Posterior vena cava (tissue), 2 donors: ENCODE measurements at places on chromosomes 5 and 9. TPM values are rescaled to one million over a fixed set of nuclear protein-coding genes. Genes with fewer than 3 reads are reported as not detected.

DNA sequence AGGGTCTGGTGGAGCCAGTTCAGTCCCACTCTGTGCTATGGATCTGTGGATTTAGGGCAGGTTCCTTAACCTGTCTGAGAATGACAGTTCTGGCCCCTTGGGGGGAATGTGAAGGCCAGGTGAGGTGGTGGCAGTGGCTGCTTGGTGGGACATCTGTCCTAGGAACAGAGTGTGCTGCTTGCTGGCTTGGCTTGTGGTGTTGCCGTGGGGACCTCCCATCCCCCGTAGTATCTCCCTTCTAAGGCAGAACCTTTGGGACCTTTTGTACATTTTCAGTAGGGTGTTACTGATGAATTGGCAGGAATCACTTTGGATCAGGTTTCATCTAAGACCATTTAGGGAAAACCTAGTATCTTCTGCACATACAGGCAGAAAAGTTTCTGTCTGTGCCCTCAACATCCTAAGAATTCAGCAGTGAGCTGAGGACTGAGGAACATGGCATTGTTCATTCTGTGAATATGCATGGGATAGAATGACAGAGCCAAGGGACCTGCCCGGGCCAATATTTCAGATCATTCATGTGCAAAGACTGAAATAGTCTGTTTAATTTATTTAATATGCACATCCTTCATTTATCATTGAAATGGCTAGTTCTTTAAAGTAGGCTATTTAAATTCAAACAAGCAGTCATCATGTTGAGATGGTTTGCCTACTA is 64.6 kb downstream of the WNK2 start:
- no peak for DNase-seq

DNA sequence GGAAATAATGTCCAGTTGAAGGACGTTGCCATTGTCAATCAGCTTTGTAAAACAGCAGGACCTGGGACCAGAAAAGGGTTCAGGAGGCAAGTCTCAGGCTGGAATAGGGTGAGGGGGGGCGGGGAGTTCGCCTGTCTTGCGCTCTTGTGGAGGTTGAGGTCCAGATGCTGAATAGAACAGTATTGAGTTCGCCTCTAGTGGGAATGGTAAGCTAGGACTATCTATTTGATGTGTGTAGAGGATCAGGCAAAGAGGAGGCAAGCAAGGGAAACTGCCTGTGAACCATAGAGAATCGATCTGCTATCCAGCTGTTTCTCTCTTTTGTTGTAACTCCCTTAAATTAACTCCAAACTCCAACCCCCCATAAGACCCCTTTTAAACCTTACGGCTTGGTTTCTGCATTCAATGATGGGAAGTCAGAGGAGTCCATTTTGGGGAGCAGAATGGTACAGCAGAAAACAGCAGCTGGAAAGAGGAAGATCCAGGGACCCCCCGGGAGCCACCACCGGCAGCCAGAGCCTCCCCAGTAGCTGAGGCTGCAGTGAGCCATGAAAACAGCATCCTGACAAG is 133.7 kb downstream of the SLC28A3 start:
- DNase-seq, result no peak

- no peak for DNase-seq
These were observed 15.1 kb downstream of the DROSHA start for GRCh38 chr5:31516802-31517201.

GRCh38 chr9:20441711-20442423 is 180.4 kb downstream of the MLLT3 start:
- DNase-seq, result no peak

Gene OR2K2
- total RNA-seq, result not detected

DNA sequence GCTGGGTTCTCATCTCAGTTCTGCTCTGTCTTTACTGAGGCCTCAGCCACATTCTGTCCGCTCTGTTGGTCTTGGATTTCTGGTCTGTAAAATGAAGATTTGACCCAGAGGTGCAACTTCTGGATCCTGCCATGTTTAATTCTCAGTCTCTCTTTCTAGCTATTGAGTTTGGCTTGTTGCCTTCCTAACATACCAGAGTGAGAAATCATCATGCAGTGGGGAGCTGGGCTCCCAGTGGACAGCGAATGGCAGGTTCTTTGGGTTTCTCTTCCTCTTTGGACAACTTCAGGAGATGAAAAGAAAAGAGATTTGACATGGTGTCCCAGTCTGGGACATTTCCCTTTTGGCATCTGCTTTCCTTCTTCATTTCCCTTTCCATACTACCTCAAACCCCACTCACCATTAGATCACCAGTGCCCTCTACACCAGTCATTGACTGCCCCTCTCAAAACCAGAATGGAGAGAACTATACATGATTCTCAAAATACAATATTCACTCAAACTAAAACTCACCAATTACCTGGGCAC is 334.7 kb downstream of the ACTL7B start:
- DNase-seq, result no peak

DNA sequence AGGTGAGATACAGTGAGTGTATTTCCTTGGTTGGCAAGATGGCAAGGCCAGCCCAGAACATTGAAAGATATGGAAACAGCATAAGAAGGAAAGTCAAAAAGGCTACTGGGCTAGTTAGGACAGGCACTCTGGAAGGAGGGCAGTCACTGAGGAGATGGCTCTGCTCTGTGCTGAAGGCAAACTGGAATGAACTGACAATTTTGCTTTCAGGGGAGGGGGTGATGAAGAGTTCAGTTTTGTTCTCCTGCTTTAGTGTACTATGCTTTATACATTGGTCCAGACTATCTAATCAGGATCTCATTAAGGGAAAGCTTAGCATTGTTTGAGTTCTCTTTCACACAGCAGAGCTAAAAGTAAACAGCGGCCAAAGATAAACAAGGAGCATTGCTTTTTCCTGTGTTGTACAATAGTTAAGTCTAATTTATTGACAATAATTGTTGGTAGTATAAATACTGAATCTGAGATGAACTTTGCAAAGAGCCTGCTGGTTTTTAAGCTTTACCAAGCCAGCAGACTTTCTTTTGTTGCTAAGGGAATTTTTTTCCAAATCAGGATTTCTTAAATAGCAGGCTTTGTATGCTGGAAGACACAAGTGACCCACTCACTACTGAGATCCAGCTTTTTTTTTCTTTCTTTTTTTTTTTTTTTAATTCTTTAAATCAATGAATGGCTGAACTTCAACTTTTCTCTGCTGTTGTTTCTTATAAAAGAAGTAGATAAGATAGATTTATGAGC is 355.5 kb downstream of the ARRDC3 start:
- no peak for DNase-seq

DNA sequence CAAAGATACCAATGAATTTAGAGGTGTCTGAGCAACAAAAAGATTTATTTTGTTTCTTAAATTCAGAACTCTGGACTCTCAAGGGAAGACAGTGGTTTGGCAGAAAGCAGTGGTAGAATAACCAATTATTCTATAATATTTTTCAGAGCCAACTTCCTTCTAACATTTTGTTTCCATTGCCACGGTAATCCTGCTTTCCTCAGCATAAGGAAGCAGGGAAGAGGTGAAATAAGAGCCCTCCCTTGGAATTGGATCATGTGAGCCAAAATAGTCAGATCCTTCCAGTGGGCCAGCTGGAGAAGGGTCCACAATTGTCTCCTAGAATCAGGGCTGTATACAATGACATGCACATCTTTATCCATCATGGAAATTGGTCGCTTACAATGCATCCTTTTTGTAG is 130.0 kb upstream of the MAP1B start:
- DNase-seq, result no peak

Gene EQTN
- not detected for total RNA-seq

- DNase-seq, result no peak
These were observed 7.1 kb upstream of the HAND1 start for GRCh38 chr5:154485096-154485491.

Gene SPAAR
- total RNA-seq, result 4.0 TPM

GRCh38 chr9:6096821-6097220 is 81.4 kb upstream of the RANBP6 start:
- DNase-seq, result no peak

- DNase-seq, result no peak
These were observed 264.6 kb downstream of the NR3C1 start for GRCh38 chr5:143138839-143139238.

- peak; percentile 58 for DNase-seq
These were observed 12.4 kb upstream of the IL17B start for GRCh38 chr5:149391524-149391923.

DNA sequence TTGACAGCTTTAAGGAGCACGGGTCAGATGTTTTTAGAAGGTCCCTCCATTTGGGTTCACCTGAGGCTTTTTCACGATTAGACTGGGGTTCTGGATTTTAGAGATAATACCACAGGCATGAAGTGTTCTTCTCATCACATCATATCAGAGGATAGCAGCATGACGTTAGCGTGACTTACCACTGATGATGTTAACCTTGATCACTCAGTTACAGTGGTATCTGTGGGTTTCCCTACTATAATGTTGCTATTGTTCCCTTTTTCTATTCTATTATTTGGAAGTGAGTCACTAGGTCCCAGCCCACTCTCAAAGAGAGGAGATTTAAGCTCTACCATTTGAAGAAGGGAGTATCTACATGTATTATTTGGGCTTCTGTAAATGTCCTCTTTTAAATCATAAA is 300.0 kb downstream of the MAST4 start:
- no peak for DNase-seq

- no peak for DNase-seq
These were observed 15.4 kb downstream of the REEP5 start for GRCh38 chr5:112906637-112907036.

GRCh38 chr9:131994364-131995125 is 85.1 kb downstream of the MED27 start:
- no peak for DNase-seq

- DNase-seq, result no peak
These were observed 64.1 kb downstream of the PJA2 start for GRCh38 chr5:109345699-109346098.

Gene SLC6A3
- total RNA-seq, result 0.19 TPM

DNA sequence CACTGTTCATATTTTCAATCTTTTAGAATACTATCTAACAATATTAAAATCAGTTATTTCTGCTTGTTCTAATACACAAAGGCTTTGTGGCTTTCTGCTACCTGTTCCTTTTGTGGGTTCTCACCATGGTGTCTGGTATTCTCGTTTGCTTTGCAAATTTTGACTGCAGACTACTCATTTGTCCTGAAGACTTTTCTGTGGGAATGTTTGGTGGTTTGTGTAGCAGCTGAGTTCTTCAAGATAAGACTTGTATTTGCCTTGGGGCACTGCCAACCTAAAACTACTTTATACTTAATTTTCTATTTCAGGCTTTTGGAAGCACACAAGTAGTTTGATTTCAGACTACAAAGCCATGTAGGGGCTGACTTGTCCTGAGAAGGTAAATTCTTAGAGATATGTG is 11.1 kb downstream of the IL33 start:
- no peak for DNase-seq

- no peak for DNase-seq
These were observed 15.7 kb upstream of the SLC1A3 start for GRCh38 chr5:36590513-36591286.

Gene NXNL2
- 1.00 TPM for total RNA-seq

DNA sequence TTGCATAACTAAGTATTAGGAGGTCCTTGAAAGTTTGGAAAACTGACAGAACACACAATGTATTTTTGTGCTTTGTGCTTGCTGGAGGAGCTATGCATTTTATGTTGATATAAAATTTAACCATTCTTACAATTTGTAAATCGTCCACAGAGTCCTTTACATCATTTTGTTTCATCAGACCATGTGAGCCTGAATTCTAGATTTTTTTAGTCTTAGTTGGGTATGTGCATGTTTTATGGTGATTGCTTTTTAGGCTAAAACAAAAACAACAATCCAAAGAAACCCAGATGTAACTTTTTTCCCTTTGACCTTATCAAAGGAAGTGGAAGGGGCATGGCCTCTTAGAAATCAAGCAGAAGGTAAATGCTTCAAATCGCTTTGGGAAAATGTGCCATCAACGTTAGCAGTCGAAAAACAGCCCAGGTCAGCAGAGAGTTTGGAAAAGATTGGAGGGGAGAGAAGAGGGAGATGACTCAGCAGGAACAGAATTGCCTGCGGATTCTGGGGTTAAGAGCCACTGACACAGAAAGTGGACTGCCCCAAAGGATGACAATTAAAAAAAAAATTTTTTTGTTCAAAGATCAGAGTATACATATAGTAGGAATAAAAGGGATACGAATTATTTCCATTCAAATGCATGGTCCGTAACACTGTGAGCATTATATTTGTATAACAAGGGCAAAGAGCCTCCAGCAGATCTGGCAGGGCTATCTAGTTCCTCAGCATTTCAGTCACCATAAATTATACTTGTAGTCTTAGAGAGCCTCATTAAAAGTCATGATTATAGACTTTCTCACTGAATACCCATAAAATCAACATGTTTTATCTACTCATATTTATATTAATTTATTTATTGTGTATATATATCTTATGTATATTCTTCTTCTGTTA is 253.5 kb upstream of the HAPLN1 start:
- no peak for DNase-seq

DNA sequence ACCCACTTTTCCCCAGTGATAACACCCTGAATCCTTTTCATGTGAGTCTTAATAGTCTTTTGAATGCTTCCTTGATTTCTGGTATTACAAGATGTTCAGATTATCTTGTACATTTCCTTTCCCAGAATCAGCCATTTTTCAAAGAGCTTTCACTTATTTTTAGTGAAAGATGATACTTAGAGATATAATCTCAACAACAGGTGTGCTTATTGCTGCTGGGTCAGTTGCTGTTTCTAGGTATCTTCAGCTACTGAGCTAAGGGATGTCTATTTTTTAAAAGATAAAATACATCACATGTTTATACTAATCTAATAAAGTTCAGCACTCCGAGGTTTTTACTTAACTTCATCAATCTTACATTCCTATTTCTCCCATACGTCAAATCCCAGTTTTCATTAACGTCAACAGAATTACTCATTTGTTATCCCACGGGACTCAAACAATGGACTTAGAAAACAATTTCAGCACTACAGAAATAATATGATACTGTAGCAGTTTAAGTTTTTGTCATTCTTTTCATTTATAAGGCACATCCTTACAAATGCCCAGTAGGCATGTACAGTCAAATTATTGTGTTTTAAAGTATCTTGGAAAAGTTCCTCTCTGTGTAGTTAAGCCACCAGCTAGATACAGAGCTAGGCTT is 9.0 kb downstream of the PCDHAC1 start:
- DNase-seq, result no peak

Gene NMUR2
- total RNA-seq, result not detected

DNA sequence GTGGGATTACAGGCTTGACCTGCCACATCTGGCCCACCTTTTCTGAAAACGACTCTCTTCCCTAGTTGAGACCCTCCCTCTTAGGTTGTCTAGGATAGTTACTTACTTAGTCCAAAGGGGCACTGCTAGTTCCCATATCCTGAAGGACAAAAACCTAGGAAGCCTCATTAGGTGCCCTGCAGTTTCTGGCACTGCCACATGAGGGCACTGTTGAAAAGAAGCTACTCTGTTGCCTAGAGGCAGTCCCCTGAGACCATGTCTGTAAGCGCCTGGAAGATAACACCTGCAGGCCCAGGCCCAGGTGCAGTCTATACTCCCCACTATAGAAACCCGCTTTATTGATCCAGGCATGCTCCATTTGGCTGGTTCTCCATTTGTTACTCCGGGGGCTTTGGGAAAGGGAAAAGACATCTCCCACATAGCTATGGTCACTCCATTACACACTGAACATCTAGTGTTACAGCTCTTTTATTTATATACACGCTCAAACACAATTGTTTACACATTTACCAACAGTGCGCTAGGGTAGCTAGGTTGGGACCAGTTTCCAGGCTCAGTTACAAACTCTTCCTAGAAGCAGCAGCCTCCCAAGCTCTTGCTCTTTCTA is 73.4 kb upstream of the PPARGC1B start:
- DNase-seq, result no peak

GRCh38 chr9:10032166-10032565 is 580.6 kb downstream of the PTPRD start:
- DNase-seq, result no peak

- no peak for DNase-seq
These were observed 150.9 kb upstream of the SPEF2 start for GRCh38 chr5:35466746-35467145.

- DNase-seq, result no peak
These were observed 171.2 kb upstream of the DMAC1 start for GRCh38 chr9:7970681-7971330.
